ENCODE measurements at places on chromosomes 5 and 9.

- H3K4me1 ChIP-seq: no peaks in the 10 kb centered on the region
- no peaks in the 10 kb centered on the region for H3K36me3 ChIP-seq
- peak; percentile 40 for ATAC-seq
These were observed 144.1 kb upstream of the ST8SIA4 start for GRCh38 chr5:101047181-101047580.

- H3K4me1 ChIP-seq: peaks cover 40% of the 10 kb centered on the region
- peak; percentile 5 for ATAC-seq
- peak overlapping the region; percentile 59 for H3K4me3 ChIP-seq
- peak overlapping the region; percentile 70 for H3K27ac ChIP-seq
- H3K27me3 ChIP-seq: no peaks in the 10 kb centered on the region
These were observed 32.2 kb downstream of the ANXA6 start for GRCh38 chr5:151125421-151125820.

DNA sequence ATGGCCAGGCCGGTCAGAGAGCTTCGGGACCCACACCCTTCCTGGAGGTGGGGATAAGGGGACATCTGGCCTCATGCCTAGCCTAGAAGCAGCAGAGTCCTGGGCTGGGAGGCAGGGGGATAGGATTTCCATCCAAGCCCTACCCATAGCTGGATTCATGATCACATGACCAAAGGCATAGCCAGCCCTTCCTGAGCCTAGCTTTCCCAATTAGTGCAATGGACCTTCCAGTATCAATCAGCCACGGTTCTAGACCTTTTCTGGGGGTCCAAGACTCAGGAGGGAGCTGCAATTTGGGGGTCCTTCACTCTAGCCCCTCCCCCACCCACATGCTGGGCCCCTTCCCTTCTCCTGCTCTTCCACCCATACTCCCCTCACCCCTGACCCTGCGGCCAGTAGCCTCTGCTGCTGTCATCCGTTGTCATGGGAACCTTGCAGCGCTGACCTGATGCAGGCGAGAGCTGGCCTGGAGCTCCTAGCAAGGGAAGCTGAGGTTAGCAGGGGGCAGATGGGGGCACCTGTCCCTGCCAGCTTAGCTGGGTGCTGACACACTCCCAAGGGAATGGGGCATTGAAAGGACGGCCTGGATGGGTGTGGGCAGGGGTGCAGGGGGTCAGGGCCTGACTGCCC is 44.6 kb downstream of the CXXC5 start:
- H3K4me1 ChIP-seq: peaks cover 5% of the 10 kb centered on the region
- no peak for ATAC-seq
- peaks cover 4% of the 10 kb centered on the region for H3K27me3 ChIP-seq
- H3K27ac ChIP-seq: no peak overlapping the region
- H3K36me3 ChIP-seq: no peaks in the 10 kb centered on the region

- no peak for ATAC-seq
- no peak overlapping the region for H3K4me3 ChIP-seq
- H3K4me1 ChIP-seq: peaks cover 4% of the 10 kb centered on the region
- H3K27ac ChIP-seq: no peak overlapping the region
These were observed 227.1 kb downstream of the CD180 start for GRCh38 chr5:66969484-66969883.

- no peaks in the 10 kb centered on the region for H3K36me3 ChIP-seq
- no peaks in the 10 kb centered on the region for H3K4me1 ChIP-seq
- peak; percentile 23 for ATAC-seq
- no peak within 1 kb of the TSS for H3K27ac ChIP-seq
These were observed at the start of gene SYK for GRCh38 chr9:90801241-90801972. TSS of gene SYK (plus strand) at chr9:90801819. CDS start at chr9:90843899, 42,080 bp downstream.

DNA sequence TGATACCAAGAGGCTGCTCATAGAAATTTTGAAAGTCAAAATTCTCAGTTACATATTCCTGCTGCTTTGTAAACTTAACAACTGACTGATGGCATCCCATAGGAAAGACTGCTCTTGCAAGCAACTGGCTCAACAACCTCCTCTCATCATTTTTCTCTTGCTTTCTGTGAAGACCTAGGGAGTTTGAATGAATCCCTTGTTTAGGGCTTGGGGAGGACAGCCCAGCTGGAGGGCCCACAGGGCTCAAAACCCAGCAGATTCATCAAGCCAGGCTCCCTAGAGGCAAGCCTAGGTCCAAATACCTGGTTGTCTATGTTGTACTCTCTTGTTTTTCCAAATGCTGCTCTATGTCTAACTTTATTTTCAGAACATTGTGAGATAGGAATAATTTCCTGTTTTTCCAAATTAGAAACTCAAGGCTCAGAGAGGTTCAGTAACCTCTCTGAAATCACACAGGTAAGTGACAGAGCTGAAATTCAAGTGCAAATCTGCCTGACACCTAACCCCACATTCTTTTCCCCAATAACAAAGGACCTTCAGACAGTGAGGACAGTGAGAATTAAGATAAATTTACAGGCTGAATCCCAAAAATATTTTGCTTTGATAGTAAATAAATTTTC is 558.9 kb upstream of the KLF4 start:
- no peaks in the 10 kb centered on the region for H3K36me3 ChIP-seq
- ATAC-seq: no peak
- no peaks in the 10 kb centered on the region for H3K27me3 ChIP-seq
- no peak overlapping the region for H3K4me3 ChIP-seq

- peak overlapping the region; percentile 96 for H3K4me3 ChIP-seq
- peak overlapping the region; percentile 94 for H3K27ac ChIP-seq
- H3K4me1 ChIP-seq: peaks cover 18% of the 10 kb centered on the region
These were observed 2.4 kb downstream of the ZDHHC12 start for GRCh38 chr9:128721487-128722010.

DNA sequence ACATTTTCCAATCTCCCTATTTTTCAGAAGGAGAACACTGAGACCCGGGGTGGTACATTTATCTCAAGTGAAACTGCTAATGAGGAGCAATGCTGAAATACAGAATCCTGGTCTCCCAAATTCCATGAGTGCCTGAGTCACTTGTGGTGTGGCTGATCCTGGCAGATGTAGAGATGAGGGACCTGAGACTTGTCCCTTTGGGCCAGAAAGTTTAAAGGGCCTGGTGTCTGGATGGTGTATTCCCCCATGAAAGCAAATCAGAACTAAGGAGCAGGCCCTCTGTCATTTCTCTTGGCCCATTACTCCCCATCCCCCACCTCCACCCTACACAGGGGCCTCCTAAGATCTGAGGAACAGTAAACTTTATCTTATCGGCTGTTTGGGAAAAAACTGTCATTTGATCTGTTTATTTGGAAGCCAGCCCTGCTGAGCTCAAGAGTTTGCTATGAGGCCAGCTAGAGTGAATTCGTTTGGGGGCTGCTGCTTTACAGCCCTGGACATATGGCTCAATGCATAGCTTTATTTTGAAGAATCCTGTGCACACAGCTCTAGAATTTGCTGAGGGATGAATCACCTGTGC is 140.3 kb downstream of the LHFPL2 start:
- no peak overlapping the region for H3K4me3 ChIP-seq
- H3K27ac ChIP-seq: no peak overlapping the region
- peaks cover 3% of the 10 kb centered on the region for H3K4me1 ChIP-seq
- H3K27me3 ChIP-seq: peaks cover 26% of the 10 kb centered on the region

Measured in activated T-helper 17 cell treated with anti-CD3 and anti-CD28 coated beads, Interleukin-2, amount 50 U/mL, for 72 hours (primary cell).